ENCODE measurements at places on chromosomes 3 and 15.

DNA sequence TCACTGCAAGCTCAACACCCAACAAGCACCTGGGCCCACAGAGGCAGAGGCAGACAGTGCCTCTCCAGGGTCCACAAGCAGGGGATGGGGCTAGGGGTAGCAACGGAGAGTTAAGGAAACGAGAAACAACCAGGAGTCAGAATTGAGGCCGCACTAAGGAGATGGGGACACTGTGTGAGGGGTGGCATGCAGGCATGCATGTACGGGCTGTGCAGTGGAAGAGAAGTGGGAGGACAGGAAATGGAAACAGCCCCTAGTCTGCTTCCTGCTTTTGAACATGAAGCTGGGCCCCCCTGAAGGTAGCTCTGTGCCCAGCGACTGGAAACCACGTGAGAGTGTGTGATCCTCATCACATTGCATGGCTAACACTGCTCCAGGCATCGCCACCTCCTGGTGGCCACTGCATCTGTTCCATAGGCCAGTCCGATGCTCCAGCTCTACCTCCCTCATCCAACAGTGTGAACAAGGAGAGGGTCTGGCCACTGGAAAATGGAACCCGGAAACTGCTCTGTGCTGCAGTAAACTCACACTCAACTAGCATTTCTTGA, 44.0 kb downstream of the XXYLT1 start:
- DNase-seq, result no peak

DNA sequence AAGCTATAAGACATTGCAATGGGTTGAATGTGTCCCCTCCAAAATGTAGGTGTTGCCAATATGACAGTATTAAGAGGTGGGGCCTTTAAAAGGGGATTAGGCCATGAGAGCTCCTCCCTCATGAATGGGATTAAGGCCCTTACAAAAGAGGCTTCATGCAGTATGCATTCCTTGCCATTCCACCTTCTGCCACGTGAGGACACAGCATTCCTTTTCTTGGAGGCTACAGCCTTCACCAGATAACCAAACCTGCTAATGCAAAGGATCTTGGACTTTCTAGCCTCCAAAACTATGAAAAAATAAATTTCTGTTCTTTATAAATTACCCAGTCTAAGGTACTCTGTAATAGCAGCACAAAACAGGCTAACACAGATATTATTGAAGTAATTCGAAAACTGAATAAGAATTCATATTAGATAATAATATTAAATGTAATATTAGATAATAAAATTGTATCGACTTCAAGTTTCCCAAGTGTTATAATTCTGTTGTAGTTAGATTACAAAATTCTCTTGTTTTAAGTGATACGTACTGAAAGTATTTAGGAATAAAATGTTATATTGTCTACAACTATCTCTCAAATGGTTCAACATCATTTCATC, 29.4 kb upstream of the ATP8B4 start:
- no peak for DNase-seq

DNA sequence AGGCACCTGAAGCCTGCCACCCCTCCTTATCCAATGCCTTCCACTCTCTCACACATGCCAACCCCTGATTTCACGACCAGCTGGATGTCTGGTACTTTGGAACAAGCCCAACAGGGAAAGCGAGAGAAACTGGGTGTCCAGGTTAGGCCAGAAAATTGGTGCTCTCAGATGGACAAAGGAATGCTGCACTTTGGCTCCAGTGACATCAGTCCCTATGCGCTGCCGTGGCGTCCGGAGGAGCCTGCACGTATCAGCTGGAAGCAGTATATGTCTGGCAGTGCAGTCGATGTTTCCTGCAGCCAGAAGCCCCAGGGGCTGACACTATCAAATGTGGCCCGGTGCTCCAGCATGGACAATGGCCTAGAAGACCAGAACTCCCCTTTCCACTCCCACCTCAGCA, 45.2 kb downstream of the CDAN1 start:
- DNase-seq, result no peak

DNA sequence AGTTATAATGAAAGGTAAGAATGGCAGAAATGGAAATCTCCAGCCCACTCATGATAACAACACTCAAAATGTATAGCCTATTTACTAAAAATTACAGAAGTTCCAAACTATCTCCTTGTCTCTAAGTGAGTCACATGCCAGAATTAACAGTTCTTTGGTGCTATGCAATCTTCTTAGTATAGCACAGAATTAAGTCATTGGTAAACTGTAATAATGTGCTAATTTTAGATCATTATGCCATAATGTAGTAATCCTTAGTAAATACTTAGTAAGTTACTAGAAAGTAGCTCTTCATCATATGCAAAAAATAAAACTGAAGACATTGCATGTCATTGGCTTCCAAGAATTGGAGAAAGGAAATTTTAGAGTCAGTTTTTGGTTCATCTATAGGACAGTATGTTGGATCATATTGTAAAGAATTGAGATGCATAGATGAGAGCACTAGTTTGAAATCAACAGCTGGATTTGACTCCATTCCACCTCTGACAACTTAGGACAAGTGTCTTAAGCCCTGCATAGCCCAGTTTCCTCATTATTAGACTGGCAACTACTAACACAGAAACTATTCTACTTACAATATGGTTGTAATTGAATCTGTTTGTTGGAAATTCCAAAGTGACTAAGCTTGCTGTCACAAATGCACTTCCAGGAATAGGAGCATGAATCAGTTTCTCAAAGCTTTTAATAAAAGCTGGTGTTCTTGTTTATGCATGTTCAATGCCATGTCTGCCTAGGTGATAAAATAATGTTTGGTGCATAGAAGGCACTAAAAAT, 40.1 kb upstream of the CD47 start:
- no peak for DNase-seq

- DNase-seq, result no peak
Observed at GRCh38 chr3:126851382-126851781, 131.5 kb upstream of the PLXNA1 start.

DNA sequence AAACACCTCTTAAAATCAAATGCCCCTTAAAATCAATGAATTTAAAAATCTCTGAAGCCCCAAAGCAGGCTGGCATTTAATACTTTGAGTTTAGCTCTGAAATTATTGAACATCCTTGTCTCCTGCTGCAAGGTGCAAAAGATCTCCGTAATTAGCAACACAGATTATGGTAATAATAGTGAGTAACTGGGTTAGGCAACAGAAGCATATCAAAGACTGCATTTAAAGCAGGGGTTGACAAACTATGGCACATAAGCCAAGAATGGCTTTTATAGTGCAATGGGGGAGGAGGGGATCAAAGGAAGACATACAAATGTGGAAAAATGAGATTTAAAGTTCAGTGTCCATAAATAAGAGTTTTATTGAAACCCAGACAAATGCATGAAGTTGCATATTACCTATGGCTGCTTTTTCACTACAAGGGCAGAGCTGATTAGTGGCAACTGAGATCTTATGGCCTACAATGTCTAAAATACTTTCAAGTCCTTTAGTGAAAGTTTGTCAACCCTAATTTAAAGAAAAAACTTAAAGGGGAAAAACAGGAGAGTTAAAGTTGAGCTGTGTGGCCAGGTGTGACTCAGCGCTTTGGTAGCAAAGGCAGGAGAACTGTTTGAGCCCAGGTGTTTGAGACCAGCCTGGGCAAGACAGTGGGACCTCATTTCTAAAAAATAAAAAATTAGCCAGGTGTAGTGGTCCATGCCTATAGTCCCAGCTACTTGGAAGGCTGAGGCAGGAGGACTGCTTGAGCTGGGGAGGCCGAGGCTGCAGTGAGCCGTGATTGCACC, 157.6 kb downstream of the TBL1XR1 start:
- no peak for DNase-seq

DNA sequence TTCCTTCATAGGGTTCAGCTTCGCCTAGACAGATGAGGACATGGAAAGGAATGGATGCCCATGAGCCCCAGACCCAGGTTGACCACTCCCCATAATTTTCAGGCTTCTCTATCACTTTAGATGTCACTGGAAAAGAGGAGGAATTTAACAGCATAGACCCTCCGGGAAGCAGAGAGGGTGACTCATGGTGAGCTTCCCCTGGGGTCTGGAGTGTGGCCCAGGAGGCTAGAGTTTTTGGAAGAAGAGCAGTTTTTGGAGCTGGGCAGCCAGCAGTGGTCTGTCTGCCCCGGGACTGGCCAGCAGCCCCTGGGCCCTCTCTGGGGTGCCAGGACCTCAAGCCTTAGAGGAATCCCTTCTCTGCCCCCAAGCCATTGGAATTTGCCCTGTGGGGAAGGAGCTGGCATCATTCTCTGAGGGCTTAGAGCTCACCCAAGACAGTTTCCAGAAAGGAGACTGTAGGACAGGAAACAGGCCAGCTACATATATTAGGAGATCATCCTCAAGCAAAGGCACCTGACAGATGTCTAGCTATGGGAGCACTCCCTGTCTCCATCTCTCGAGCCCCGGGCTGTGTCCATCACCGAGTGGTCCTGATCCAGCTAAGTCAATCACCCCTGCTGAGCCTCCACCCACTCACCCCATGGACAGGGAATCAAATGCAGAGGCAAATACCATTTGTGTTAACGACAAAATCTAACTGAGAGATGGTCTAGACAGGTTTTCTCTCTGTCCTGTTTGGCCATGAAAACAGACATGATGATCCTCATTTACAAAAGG, 67.3 kb downstream of the MEGF11 start:
- DNase-seq, result no peak

DNA sequence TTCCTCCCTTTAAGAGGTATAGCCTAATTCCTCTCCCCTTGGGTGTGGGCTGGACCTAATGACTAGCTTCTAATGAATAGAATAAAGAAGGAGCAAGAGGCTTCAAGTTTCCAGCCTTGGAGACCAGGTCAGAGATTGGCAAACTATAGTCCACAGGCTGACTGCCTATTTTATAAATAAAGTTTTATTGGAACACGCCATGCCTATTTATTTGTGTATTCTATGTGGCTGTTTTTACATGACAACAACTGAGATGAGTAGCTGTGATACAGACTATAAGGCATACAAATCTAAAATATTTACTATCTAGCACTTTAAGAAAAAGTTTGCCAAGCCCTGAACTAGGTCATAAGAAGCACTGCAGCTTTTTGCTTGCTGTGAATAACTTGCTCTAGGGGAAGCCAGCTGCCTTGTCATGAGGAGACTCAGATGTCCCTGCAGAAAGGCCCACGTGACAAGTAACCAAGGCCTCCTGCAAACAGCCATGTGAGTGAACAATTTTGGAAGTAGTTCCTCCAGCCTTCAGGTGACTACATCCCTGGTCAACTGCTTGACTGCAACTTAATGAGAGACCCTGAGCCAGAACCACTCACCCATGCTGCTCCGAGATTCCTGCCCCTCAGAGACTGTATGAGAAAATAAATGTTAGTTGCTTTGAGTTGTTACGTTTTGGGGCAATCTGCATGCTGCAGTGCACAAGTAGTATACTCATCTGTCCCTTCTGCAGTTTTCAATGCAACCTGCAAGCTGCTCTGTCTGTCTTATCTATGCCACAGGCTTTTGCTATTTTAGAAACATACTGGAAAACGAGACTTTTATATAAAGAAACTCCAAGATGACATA, 21.1 kb upstream of the MAP3K13 start:
- no peak for DNase-seq

DNA sequence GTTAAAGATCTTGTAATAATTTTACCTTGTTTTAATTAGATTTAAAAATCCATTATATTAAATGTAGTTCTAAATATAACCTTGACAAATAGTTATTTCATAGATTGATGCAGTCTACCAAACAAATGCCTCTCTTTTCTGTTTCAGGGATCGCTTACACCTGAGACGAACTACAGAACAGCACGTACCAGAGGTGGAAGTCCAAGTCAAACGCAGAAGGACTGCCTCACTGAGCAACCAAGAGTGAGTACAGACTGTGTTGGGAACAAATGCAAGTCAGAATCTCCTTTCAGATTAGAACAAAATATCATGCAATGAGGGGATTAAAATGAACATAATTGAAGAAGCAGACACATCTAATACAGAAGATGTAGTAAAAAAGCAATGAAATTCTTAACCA, 7.2 kb downstream of the SNRPN start:
- no peak for DNase-seq

- no peak for DNase-seq
Observed at GRCh38 chr15:33581032-33581431, 270.3 kb downstream of the RYR3 start.

GRCh38 chr3:73086071-73086494, 24.6 kb downstream of the EBLN2 start:
- DNase-seq, result peak; percentile 16

DNA sequence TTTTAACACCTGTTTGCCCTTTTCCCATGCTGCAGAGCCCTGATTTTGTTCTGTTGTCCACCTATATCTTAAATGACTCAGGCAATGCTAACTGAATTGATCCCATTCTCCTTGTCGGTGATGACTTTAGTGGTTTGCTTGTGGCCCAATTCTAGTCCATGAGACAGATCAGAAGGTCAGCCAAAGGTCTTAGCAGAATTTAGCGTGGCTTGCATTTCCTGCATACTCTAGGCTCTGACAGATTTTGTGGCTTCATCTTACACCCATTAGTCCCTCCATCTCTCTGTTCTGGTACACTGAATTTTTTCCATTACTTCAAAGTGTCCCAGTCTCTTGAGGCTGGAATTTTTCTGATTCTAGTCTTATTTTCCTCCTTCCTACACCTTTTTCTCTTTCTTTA, 161.9 kb downstream of the STAC start:
- no peak for DNase-seq

- DNase-seq, result peak; percentile 58
Observed at GRCh38 chr3:124557433-124558232, 172.6 kb upstream of the UMPS start.

GRCh38 chr3:124463234-124463633, 267.0 kb upstream of the UMPS start:
- no peak for DNase-seq

DNA sequence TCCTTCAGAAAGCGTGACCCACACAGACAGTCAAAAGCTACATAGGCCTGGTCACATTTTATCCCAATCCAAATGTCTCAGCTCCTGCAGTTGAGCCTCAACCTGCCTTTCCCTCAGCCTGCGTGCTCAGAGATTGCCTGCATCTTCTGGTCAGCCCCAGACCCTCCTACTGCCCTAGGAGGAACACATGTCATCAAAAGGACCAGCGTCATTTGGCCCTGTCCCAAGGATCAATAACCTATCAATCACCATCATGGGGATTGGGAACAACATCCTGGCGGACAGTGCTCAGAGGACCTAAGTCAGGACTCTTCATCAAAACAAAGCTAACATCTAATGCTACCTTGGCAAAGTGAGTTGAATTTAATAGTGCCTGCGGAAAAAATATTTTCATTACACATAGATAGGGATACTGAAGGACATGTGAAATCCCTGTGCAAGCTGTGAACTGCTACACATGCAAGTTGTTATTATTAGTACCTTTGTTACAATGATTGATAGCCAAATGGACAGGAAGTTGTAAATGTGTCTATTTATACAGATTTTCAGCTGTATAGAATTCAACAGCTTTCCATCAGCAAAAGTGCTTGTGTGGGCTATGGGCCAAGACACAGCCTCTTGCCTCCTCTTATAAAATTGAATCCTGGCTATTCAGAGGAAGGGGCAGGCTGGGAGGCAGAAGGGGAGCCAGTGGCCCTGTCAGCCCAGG, 47.7 kb downstream of the UMPS start:
- peak; percentile 21 for DNase-seq

All from NCI-H2081 (cell line).